ENCODE measurements at places on chromosomes 1 and 21.
A peak's percentile ranks its signal among the peaks of the same experiment; 100 is the strongest.

- no peak for DNase-seq
These were observed 594.1 kb downstream of the PTPRU start for GRCh38 chr1:29830383-29830782.

- no peak for DNase-seq
These were observed 1.8 kb downstream of the SLC45A3 start for GRCh38 chr1:205678286-205679111.

- no peak for DNase-seq
These were observed 98.9 kb downstream of the DMRTB1 start for GRCh38 chr1:53557830-53558738.

DNA sequence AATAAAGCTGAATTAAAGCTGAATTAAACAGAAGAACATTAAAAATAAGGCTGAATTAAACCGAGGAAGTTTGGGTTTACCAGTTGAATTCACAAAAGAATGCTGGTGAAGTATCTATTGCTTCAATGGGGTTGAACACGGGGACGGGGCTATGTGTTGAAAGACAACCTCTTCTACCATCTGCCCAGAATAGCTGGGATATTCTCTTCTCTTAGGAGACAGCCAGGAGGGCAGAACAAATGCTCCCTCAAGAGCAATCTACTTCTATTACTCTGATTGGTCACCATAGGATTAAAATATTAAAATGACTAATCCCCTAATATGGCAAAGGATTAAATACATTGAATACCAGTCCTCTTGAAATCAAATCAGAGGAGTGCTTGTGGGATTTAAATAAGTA lies 68.4 kb downstream of the LPGAT1 start:
- no peak for DNase-seq

- DNase-seq, result no peak
These were observed 8.0 kb downstream of the PKLR start for GRCh38 chr1:155293086-155293749.

GRCh38 chr1:246008363-246008831 lies 498.7 kb downstream of the SMYD3 start:
- DNase-seq, result no peak

DNA sequence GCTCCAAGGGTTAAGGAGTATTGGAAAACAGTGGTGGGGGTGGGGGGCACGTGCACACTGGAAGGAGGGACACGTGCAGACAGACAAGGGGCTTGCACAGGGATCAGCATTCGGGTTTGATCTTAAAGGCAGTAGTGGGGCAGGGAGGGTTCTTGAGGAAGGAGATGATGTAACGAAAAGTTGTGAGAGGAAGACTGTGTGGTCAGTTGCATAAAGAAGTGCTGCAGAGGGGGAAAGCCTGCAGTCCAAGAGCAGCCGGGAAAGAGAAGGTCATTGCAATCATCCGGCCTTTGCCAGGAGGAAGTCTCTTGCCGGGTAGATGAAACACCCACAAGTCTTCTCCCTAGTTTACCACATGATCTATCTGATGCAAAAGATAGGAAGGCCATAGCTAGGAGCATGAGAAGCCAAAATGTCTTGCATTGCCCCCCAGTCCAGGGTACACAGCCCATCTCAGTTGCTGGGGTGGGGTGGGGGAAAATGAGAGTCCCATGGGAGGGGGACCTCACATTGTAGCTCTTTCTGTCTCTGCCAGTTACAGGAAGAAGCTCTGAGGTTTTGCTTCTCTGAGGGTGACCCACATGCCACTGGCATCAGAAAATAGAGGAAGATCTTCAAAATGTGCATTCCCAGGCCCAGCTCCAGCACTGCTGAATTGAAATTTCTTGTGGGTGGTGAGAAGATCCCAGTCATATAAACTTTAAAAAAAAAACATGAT lies 202.5 kb upstream of the RAB4A start:
- DNase-seq, result no peak

- DNase-seq, result no peak
These were observed 620.2 kb downstream of the PLPP3 start for GRCh38 chr1:55959136-55959548.

GRCh38 chr1:114737314-114737849 lies 20.4 kb downstream of the CSDE1 start:
- no peak for DNase-seq

- no peak for DNase-seq
These were observed 29.4 kb upstream of the KCNQ4 start for GRCh38 chr1:40754201-40754600.

- DNase-seq, result peak; percentile 74
These were observed at the start of gene DPM3 for GRCh38 chr1:155139895-155140629. TSS of gene DPM3 (minus strand) at chr1:155140531. CDS start at chr1:155140240, 291 bp downstream.

DNA sequence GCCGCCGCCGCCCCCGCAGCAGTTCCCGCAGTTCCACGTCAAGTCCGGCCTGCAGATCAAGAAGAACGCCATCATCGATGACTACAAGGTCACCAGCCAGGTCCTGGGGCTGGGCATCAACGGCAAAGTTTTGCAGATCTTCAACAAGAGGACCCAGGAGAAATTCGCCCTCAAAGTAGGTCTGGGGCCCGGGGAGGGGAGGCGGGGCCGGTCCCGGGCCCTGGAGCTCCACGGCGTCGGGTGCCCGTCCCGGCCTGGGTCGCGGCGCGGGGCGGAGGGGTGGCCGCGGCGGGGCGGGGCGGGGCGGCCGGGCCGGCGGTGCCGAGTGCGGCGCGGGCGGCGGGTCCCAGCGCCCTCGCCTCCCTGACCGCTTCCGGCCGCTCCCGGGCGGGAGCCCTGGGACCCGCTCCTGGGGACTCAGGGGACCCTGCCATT lies 646 bp downstream of the MAPKAPK2 start:
- no peak for DNase-seq

GRCh38 chr1:39117899-39118450 lies 86.5 kb upstream of the MACF1 start:
- DNase-seq, result no peak

DNA sequence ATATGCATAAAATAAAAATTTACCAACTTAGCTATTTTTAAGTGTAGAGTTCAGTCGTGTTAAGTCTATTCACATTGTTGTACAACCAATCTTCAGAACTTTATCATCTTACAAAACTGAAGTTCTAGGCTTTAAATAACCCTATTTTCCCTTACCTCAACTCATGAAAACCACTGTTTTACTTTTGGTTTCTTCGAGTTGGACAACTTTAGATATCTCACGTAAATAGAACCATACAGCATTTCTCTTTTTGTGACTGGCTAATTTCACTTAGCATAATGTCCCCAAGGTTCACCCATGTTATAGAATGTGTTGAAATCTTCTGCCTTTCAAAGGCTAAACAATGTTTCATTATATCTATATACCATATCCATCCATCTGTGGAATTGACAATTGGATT lies 819.0 kb upstream of the ADGRL4 start:
- no peak for DNase-seq

DNA sequence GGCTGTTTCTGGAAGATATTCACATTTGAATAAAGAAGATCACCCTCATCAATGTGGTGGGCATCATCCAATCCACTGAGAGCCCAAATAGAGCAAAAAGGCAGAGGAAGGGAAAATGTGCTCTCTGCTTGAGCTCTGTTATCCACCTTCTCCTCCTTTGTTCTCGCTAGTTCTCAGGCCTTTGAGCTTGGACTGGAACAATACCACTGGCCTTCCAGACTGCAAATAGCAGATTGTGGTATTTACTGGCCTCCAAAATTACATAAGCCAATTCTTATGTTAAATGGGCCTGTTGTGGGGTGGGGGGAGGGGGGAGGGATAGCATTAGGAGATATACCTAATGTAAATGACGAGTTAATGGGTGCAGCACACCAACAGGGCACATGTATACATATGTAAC lies 219.3 kb downstream of the C1orf94 start:
- no peak for DNase-seq

GRCh38 chr1:194705123-194705854 lies 1518.9 kb upstream of the B3GALT2 start:
- no peak for DNase-seq

DNA sequence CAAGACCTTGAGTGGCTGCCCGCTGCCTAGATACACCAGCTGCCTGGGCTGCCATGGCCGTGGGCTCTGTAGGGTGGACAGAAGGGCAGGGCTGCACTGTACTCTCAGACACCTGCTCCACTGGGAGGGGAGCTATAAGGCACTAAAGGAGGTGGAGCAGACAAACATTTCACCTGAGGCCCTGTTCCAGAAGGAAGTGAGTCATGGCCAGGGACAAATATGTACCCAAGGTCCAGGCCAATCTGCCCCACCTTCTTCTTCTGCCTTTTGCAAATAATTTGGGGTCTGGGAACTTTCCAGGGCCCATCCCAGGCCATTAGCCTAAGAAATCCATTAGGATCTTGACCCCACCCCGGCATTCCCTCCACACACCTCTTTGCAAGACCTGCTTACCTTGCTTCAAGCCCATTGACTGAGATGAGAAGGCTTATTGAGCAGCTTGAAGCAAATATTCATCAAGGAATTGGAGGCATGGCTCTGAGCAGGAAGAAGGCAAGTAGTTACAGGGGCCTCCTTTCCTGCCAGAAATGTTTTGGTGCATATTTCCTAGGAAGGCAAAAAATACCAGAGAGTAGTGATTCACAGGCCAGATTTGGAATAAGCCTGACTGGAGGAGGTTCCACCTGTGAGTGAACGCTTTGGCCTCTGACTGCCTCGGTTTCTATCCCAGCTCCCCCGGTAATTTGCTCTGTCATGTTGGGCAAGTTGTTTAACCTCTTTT lies at the start of gene CAPN8:
CAPN8 (minus strand) TSS at position 110 of the 721 bp plus-strand sequence; CDS start at position 55, 55 bp downstream.
- peak; percentile 89 for DNase-seq

DNA sequence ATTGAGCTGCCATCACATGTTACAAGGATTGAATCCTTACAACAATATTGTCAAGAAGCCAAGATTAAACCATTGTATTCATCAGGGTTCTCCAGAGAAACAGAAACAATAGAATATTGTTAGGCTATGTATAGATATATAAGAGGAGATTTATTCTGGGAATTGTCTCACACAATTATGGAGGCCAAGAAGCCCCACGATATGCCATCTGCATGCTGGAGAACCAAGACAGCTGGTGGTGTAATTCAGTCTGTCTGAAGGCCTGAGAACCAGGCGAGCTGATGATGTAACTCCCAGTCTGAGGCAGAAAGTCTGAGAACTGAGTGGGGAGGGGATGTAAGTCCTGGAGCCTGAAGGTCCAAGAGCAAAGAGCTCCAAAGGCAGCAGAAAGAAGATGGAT lies 14.5 kb upstream of the TTF2 start:
- DNase-seq, result no peak
